ENCODE measurements at places on chromosomes 2 and 18. TPM values are rescaled to one million over a fixed set of nuclear protein-coding genes. Genes with fewer than 3 reads are reported as not detected.

DNA sequence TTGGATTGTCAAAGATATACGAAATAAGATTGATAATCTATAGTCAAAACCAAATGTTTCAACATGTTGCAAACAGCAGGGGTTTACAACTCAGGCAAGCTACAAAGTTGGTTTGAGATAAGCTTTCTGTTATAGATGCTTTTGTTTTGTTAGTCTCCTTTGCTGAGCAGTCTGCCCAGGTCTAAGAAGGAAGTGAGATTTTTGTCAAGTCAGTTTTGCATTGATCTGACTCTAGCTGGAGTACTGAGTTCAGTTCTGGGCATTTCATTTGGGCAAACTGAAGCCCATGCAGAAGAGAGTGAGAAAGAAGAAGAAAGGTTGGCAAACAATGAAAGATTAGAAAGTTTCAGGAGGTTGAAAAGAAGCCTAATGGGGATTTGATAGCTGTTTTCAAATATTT, 983.0 kb upstream of the SLC39A10 start:
- DNase-seq = no peak

MROH2A gene
- total RNA-seq = not detected

- no peak for DNase-seq
Observed at GRCh38 chr2:54109848-54110247, 5.6 kb upstream of the ACYP2 start.

PSD4 gene
- 30.7 TPM for total RNA-seq

EGR4 gene
- 0.12 TPM for total RNA-seq

- no peak for DNase-seq
Observed at GRCh38 chr2:31812051-31812798, 198.6 kb downstream of the MEMO1 start.

DNA sequence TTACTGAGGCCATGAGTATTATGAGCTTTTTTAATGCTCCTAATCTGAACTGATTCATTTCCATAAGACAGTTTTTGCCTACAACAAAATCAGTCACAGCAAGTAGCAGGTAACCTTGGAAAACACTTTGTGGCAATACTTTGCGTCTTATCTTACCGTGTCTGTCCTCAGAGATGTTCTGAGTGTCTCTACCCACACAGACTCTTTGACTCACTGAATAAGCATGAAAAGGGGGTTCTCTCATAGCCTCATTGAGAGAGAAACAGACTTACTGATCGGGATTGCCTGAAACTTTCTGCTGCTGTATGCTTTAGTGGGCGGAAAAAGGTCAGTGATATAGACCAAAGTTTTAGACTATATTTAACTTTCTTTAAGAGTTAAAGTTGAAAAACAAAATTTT, 92.6 kb downstream of the MYL12B start:
- no peak for DNase-seq

DNA sequence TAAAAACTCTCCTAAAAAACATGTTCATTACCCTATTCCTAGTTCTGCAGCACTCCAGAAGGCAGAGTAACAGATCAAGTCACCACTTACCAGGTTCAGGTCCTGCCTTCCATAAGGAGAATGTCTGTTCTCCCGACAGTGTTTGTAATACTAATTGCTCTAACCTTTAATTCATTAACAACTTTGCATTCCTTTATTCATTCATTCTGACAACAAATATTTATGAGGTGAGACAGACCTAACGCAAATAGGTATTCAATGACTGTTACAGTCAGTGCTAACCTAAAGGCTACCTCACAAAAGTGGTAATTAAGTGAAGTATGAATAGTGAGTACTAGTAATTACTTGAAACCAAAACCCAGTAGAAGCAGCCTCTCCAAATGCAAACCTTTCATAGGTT, 224.0 kb downstream of the AFF3 start:
- DNase-seq = no peak

KCNE4 gene
- total RNA-seq = 0.72 TPM

GRHL1 gene
- 14.4 TPM for total RNA-seq

PSMD1 gene
- 99.0 TPM for total RNA-seq

COL4A3 gene
- 0.34 TPM for total RNA-seq

DNA sequence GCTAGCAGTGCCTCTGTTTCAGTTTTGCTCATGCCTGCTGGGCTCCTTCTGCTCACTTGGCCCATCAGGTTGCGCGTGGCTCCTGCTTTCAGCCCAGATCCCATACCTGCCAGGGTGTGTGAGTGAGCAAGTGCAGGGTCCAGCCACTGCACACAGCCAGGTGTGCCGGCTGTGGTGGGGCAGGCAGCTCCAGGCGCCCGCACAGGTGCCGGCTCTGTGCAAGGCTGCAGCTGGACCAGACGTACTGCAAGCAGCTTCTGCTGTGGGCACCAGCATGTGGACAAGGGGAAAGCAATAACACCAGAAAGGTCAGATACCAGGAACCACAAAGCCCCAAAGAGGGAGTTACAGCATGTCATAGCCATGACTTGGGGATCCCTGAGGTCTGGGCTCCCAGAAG, 5.6 kb upstream of the PCARE start:
- DNase-seq = no peak

GRCh38 chr2:181575024-181575649, 81.8 kb downstream of the CERKL start:
- no peak for DNase-seq

- no peak for DNase-seq
Observed at GRCh38 chr2:109537565-109538222, 76.1 kb downstream of the SEPTIN10 start.

DNA sequence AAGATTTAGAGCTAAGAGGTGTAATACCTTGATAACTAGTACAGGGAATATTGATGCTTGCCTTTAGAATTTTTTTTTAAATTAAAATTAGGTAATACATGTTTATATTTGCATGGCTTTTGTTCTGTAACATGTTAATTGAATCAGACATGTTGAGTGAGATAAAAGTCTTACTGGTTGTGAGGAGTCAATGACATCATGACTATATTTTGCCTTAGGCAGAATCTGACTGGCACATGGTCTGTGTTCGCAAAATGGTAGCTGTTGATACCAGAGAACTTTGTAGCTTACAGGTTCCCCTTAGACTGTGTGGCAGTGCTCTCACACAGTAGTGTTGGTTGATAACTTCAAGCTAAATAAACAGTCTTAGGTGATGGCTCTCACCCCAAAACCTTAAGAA, 199.7 kb downstream of the PTPRM start:
- DNase-seq = no peak

CDK5R2 gene
- total RNA-seq = 6.2 TPM

DNA sequence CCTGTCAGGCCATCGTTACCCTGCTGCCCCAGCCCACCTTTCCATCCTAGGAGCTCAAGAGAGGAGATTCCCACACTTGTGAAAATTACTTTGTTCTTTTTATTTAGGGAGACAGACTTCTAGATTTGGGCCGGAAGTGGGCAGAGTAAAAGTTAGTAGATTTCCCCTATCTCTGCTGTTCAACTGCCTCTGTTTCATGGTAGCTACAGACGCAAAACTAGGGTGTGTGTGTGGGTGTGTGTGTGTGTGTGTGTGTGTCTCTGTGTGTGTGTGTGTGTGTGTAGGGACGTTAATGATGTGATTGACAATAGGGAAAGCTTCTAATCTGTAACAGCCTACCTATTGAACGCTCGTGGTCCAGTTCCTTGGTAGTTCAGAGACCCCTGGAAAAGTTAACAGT, 438 bp downstream of the PSMA8 start:
- DNase-seq = no peak

DNA sequence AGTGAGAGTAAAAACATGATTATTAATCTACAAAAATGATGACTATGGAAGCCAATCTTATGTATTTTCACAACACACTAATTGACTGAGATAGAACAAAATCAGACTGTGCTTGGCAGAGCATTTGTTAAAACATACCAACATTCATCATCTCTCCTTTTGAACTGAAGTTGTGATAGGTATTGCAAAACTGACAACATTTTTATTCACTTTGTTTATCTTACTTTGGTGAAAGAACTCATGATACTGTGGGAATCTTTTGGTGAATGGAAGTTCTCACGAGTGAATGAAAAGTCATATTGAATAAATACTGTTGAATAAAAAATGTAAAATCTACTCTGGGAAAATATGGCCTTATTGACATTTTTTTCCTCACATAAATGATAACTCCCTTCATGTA, 1430.2 kb upstream of the PIK3C3 start:
- no peak for DNase-seq

GRCh38 chr2:168585700-168586099, 129.6 kb downstream of the CERS6 start:
- no peak for DNase-seq

DNA sequence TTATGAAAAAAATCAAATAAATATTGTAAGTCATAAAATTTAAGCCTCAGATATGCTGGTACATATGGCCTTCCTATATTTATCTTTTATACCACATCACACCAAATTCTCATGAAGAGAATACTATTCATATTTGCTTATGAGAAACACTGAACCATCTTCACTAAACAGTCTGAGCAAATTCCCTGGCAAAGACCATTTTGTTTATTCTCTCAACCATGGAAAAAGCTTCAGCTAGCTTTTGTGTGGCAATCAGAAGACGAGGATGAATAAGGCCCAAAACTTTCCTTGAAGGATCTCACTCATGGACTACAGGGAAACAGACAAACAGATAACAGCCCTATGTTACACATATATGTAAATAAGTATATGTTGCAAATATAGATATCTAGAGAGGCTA, 252.1 kb downstream of the TMX3 start:
- DNase-seq = no peak

DNA sequence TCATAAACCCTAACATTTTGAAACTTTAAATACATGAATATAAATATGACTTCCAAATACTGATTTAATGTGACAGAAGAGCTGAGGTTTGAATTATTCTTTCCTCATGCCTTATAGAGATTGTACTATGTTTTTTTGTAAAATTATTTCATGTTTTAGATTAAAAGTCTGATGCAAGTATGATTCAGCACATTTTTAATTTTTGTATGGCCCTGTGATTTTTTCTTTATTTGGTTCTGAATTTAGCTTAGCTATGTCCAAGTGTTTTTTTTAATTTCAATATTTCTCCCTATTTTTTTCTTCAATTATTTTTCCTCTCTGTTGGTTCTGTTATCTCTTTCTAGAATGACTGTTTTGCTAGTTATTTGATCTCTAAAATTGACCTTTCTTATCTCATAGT, 552.1 kb downstream of the XIRP2 start:
- no peak for DNase-seq

GRCh38 chr2:189298038-189298437, 118.5 kb upstream of the COL5A2 start:
- no peak for DNase-seq

PPM1G gene
- total RNA-seq = 101 TPM

- no peak for DNase-seq
Observed at GRCh38 chr18:73669297-73669696, 478.3 kb downstream of the FBXO15 start.

DNA sequence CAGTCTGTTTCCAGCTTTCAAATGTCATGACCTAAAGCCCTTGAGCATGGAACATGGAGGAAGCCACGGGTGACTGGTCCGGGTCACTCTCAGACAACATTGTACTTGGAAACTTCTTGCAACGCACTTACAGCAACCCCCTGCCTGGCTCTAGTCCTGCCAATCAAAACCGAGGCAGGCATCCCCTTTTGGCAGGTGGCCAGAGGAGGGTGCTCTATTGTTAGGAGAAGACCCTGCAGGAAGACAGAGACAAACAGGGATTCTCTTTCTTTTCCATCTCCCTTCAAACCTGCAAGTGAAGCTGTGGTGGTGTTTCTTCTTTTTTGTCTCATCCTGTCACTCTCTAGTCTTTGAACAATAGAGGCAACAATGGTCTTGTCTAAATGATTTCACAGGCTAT, 667.2 kb downstream of the ZEB2 start:
- no peak for DNase-seq

GRCh38 chr2:198712485-198712884, 745.3 kb downstream of the SATB2 start:
- DNase-seq = no peak

HNRNPLL gene
- total RNA-seq = 122 TPM

DNA sequence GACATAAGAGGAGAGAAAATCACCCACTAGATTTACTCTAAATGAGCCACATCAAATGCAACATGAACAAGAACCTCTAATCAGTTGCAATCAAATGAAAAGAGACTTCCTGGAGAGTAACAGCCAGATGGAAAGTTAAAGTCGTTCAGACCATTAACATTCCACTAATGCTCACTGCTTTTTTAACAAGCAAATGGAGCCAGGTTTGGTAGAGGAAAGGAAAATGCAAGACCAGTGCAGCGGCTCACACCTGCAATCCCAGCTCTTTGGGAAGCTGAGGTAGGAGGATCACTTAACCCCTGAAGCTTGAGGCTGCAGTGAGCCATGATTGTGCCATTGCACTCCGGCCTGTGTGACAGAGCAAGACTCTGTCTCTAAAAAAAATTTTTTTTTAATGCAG, 48.5 kb downstream of the CACNB4 start:
- no peak for DNase-seq

DNAH7 gene
- total RNA-seq = 5.7 TPM

- no peak for DNase-seq
Observed at GRCh38 chr2:26018184-26019055, 15.5 kb upstream of the RAB10 start.

- no peak for DNase-seq
Observed at GRCh38 chr2:80075719-80076118, 228.8 kb downstream of the LRRTM1 start.
